ENCODE measurements at places on chromosomes 7 and 10.

DNA sequence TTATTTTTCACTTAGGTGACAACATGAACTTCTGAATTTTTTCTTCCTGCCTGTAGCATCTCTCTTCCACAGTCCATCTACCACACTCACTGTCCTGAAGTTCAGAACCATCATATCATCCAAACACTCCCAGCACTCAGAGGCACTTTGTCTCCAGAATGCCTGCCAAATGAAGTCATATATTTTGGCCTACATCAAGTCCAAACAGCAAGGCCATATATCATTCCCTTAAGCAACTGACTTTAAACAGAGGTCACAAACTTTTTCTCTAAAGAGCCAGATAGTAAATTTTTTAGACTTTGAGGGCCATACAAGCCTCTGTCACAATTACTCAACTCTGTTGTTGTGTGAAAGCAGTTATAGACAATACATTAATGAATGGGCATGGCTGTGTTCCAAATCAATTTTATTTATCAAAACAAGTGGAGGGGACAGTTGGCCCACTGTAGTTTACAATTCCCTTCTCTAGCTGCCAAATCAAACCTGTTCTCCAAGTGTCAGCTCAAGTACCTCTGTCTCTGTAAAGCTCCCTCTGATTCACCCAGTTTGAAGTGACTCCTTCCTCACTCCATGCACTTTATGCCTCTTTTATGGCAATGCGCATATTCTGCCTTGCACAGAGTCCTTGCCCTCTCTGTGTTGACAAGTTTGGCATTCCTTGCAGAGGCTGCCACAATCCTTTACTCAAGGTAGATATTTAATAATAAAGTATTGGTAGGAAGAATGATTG, 305.7 kb downstream of the FZD1 start:
- DNase-seq: no peak

GRCh38 chr10:1379601-1380000, 323.4 kb downstream of the WDR37 start:
- no peak for DNase-seq

GRCh38 chr7:66576646-66577045, 52.0 kb upstream of the KCTD7 start:
- no peak for DNase-seq

- peak; percentile 91 for DNase-seq
Observed at GRCh38 chr7:78702770-78703169, 750.7 kb downstream of the MAGI2 start.

DNA sequence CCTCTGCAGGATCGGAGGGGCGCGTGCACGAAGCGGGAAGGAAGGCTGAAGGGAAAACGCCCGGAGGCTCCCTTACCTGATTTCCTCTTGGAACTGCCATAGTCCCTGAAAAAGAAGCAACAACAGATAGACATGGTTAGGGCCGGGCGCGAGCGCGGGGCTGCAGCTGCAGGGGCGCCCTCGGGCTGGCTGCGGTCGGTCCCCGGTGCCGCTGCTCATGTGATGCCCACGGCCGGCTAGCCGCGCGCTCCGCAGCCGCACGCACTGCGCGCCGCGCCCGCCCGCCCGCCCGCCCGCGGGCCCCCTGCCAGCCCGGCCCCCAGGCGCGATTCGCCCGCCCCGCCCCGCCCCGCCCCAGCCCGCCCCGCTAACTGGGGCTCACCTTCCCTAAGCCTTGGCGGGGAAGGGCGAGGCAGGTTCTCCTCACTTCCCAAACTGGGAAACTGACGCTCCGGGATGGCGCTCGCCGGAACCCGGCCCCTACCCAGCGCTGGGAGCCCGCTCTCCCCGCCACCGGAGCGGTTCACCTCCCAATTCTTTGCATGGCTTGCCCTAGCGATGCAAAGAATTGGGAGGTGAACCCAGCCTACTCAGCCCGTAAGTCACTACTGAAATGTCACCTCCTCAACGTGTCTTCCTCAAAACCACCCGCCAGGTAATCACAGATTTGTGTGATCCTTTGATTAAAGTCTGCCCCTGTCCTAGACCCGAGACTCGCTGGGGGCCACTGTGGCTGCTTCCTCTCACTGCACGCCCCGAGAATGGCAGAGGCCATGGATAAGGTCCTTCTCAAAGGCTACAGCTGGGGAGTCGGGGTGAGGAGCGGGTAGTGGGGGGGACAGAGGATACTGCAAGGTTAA, 162.2 kb downstream of the SH3PXD2A start:
- no peak for DNase-seq

- DNase-seq: no peak
Observed at GRCh38 chr10:22438711-22439110, 93.4 kb downstream of the SPAG6 start.

DNA sequence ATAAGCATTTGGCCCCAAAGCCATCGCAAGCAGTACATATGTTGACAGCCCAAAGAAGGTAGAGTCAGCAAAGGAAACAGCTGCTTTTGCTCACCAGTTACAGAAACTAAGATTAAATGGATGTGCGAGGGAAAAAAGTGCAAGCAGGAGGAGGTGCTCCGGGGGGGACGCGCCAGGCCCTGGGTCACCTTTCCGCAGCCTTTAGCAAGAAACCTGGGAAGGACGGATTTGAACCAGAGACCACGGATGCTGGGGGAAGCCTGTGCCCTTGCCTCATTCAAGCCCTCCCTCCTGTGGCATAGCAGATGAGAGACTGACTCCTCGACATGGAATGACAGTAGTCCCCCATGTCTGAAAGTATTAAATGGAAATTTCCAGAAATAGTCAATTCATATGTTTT, 405.6 kb upstream of the PRKCQ start:
- DNase-seq: no peak

DNA sequence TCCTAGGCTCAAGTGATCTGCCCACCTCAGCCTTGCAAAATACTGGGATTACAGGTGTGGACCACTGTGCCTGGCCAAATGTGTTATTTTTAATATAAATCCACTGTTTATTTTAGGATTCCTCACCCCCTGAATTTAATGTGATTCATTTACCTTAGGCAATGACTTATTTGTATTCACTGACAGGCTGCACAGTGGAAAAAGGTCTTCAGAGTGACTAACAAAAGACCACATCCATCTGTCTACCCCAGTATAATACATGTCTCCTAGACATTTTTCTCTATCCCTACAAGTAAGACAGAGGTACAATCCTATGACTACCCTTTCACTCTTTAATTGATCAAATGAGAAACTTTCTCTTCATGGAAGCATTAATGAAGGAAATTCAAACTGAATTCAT, 230.2 kb downstream of the AHR start:
- DNase-seq: no peak

GRCh38 chr7:101422356-101423195, 59.9 kb downstream of the COL26A1 start:
- no peak for DNase-seq

DNA sequence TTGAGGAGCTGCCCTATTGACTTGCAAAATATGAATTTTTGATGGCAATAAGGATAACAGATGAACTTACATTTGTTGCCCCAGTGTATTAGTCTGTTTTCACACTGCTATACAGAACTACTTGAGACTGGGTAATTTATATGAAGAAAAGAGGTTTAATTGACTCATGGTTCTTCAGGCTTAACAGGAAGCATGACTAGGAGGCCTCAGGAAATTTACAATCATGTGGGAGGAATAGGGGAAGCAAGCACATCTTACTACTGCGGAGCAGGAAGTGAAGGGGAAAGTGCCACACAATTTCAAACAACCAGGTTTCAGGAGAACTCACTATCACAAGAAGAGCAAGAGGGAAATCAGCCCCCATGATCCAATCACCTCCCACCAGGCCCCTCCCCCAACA, 57.9 kb downstream of the ZNF22 start:
- peak; percentile 22 for DNase-seq

DNA sequence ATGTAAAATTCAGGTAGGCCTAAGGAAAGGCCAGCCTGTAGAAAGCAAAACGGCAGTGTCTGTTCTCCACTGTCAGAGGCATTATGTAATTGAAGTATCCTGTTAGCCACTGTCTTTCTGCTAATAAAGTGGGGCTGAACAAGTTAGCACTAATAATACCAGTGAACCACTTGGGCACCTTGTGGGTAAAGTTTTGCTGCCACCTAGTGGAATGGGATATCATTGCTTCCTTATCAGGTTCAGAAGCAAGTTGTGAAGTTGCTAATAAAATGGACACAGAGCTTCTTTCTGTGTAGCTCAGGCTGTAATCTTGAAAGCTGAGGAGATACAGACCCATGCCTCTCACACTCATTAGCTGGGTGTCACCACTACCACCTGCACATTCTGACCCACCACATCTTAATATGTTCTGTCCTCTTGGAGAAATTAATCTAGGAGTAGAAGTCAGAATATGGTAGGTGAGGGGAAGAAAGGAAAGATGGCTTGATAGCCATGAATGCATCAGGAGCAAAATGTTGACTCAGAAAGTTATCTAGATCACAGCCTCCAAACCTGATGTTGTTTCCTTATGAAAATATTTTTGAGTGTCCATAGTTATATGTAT, 175.1 kb downstream of the SEPTIN7 start:
- DNase-seq: peak; percentile 77

DNA sequence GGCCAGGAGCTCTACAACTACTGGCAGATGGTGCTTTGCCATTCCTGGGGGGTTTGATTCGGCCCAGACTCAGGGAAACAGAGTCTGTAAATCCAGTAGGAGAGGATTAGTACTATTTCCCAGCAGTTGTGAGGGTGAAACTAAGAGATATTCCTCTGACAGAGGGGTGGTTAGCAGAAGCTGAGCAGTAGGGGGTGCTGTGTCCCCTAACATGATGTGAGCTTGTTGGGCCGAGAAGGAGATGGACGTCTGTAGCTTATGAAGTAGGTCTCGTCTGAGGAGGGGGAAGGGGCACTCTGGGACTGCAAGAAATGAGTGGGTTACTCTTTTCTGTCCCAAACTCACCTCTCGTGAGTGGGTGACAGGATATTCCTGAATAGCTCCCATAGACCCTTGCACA, 179.2 kb upstream of the MBL2 start:
- peak; percentile 1 for DNase-seq

GRCh38 chr10:69262292-69262751, 16.0 kb upstream of the HK1 start:
- no peak for DNase-seq

DNA sequence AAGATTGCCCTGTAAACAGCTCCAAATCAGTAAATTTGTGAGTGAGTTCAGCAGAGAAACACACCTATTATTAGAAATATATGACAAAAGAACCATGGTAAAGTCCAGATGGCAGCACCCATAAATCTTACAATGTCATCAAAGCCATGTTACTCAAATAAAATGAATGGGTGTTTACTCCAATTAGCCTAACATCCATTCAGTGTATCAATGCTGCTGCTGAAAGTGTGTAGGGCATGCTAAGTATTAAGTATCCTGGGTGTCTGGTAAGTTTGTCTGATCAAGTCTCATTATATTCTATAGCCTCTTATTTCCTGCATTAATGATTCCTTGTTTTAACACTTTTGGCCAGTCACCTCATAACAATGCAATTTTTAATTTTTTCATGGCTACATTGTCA, 185.5 kb upstream of the STEAP4 start:
- no peak for DNase-seq

DNA sequence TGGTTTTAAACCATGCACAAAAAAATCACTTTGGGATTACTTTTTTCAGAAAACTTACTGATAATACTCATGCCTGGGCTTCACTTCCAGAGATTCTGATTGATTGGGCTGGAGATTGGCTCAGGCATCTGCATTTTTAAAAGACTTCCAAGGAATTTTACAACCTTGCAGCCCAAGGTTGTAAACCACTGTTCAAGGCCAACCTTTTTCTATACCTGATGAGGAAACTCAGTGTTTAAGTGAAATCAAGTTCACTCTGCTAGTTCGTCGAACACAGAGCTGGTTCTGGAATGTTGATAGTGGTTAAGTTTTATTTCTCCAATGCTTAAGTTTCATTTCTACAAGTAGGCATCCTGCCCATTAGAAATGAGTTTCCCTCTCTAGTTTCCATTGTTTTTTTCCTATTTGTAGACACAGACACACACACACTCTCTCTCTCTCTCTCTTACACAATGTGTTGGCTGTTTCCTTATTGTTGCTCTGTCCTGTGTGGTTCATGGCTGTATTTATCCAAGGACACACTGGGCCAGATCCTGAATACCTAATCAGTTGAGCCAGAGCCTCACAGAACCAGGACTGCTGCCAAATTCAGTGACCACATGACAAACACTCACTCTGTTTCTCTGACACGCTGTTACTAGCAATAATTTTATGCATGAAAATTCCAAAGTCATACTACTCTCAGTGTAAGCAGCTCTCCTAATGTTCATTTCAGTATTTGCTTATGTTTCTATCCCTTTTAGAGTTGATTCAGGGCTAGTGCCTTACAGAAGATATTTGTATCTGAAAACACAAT, 3.7 kb upstream of the IFIT1B start:
- DNase-seq: peak; percentile 93

- no peak for DNase-seq
Observed at GRCh38 chr10:27145937-27146336, 8.2 kb downstream of the YME1L1 start.

DNA sequence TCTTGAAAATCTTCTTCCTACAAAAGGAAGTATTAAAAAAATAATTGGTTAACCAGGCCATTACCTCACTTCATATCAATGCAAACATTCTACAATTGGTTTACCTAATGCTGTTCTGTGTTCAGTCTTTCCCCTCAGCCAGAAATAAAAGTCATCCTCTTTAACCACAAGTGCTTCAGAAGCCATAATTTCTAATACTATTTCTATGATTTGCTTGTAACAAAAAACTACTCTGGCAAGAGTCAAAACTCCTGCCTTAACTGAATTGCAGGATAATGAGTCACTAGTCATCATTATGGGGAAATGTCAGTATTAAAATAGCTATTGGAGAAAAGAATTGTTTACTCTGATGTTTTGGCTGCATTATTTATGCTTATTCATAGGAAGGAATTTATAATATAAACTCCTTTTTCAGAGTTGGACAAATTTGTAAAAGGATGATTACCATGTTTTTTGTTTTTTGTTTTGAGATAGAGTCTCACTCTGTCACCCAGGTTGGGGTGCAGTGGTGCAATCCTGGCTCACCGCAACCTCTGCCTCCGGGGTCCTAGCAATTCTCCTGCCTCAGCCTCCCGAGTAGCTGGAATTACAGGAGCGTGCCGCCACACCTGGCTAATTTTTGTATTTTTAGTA, 55.5 kb upstream of the ODAD2 start:
- DNase-seq: peak; percentile 97

DNA sequence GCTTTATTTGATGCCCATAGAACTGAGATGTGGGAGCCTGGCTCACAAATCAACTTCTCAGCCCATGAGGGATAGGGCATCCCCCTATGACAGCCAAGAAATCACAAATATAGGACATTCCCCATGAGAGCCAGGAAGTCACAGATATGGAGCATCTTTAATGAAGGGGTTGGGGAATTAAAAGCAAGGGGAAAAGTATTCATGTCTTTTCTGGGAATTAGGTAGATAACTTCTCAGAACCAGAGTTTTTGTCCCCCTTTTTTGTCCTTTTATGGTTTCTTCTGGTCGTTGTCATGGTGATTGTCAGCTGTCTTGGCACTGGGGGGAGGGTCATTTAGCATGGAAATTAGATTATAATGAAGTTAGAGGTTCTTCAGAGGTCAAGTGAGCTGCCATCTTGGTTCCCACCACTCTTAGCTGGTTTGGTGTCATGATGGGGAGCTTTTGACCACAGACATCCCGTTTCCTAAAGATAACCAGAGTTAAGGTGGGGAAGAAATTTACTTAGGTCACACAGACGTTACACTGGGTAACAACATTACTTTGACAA, 56.9 kb downstream of the NOD1 start:
- DNase-seq: no peak

All from iris pigment epithelial cell (primary cell).